ENCODE measurements at places on chromosomes 1 and 21.

- DNase-seq: no peak
These were observed 63.8 kb upstream of the RAVER2 start for GRCh38 chr1:64681043-64681442.

- DNase-seq: no peak
These were observed 146.8 kb downstream of the CASZ1 start for GRCh38 chr1:10649517-10650201.

DNA sequence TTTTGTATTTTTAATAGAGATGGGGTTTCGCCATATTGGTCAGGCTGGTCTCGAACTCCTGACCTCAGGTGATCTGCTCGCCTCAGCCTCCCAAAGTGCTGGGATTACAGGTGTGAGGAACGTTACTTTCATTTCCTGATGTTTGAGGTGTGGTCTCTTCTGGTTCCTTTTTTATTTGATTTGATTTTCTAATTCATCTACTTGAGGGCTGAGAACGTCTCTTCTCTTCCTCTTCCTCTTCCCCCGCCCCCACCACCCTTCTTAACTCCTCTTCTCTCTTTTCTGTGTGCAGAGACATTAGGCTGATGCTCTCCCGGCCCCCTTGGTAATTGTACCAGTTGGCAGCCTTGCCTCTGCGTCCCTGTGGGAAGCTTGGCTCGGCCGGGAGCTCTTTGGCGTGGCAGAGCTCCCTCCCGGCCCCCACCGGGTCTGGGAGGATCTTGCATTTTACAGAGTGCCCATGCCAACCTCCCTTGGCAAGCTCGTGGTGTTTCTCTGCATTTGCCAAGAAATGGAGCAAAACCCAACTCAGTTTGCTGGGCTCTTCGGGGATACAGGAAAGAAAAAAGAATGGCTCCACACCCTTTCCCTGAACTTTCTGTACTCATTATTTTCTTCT lies 19.9 kb downstream of the CRYAA start:
- DNase-seq: no peak

DNA sequence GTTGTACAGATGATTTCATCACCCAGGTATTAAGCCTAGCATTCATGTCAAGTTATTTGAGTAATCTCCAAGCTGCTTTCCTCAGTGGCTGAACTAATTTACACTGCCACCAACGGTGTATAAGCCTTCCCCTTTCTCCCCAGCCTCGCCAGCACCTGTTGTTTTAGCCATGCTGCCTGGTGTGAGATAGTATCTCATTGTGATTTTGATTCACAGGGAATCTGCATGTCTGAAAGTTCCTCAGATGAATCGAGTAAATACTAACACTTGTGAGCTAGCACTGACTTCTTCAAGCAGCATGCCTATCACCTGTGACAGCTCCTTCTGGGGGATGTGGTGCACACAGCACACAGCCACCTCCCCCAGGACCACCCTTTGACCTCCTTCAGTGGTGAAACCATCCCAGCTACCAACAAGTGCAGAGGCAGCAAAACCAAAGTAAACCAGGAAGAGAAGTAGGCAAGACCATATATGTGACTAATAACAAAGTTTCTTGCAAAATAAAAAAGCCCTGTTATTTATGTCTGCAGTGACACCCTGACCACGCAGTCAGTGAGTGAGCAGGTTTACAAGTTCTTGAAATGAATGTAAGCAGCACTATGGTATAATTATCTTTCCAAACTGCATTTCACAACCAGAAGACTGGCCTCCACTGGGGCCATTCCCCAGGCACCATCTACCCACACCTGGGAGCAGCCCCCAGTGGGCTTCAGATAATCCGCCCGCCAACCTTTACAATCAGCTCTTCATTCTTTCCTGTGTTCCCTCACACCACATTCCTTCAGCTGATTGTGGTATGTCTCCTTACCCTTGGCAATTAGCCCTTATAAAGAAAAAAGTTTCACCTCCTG lies 173.8 kb downstream of the ETS2 start:
- no peak for DNase-seq

GRCh38 chr1:168499688-168500049 lies 44.1 kb downstream of the XCL2 start:
- DNase-seq: no peak

DNA sequence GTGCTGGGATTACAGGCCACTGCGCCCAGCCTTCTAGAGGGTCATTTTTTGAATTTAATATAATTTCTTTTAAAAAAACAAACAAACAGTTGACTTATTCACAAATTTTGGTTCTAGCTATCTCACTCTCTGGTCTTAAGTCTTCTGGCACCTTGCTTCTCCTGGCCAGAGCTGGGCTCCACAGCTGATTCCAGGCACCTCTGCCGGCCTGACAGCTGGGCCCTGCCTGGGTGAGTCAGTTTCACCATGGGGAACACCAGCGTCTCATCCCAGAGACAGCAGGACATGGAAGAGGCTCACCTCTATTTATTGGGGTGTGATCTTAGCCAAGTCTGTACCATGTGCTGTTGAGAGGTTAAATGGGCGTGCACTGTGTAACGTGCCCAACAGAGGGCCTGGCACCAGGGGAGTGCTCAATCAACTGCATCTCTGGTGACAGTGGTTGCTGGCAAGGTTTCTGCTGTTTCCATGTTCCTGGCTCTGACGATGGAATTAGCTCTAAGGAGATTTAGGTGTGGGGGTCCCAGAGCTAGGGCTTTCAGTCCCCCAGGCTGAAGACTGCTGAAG lies 956 bp downstream of the CPLANE2 start:
- no peak for DNase-seq

GRCh38 chr1:52574594-52574993 lies 21.7 kb upstream of the TUT4 start:
- no peak for DNase-seq

DNA sequence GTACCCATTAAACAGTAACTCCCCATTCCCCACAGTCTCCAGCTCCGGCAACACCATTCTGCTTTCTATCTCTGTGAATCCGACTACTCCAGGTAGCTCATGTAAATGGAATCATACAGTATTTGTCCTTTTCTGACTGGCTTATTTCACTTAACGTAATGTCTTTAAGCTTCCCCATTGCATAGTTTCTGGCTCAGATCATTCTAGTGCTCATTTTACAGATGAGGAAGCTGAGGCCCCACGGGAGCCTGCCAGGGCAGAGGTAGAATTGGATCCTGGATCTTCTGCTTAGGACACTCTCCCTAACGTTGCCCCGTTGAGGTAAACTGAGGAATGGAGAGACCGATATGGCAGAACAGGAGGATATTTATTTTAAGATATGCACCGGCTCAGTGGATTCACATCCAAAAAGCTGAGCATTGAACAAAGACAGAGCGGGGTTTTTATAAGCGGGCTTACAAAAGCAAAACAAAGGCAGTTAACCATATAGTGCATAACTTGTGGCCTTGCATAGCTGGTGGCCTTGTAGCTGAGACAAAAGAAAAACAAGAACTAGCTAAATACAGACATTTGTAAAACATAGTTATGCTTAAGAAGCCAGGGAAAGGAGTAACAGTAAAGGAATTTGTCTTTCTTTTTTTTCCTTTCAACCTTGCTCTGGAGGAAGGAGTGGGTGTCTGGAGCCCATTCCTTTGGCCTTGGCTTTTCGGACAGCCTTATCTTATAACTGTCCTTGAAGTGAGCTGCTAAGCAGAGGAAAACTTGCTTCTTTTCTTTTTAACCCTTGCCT lies 15.3 kb upstream of the KLHDC8A start:
- no peak for DNase-seq

GRCh38 chr1:232968965-232969364 lies 18.6 kb downstream of the NTPCR start:
- DNase-seq: no peak

GRCh38 chr1:158334526-158335212 lies 3.3 kb upstream of the CD1B start:
- no peak for DNase-seq

GRCh38 chr21:16579538-16579937 lies 849.8 kb downstream of the USP25 start:
- DNase-seq: no peak

GRCh38 chr21:35995522-35996088 lies 64.7 kb downstream of the SETD4 start:
- DNase-seq: no peak

- no peak for DNase-seq
These were observed 42.6 kb downstream of the KIRREL1 start for GRCh38 chr1:158035976-158036583.

- no peak for DNase-seq
These were observed 1.3 kb upstream of the THAP3 start for GRCh38 chr1:6623269-6623965.

- DNase-seq: no peak
These were observed 41.5 kb downstream of the DTL start for GRCh38 chr1:212077028-212077427.

DNA sequence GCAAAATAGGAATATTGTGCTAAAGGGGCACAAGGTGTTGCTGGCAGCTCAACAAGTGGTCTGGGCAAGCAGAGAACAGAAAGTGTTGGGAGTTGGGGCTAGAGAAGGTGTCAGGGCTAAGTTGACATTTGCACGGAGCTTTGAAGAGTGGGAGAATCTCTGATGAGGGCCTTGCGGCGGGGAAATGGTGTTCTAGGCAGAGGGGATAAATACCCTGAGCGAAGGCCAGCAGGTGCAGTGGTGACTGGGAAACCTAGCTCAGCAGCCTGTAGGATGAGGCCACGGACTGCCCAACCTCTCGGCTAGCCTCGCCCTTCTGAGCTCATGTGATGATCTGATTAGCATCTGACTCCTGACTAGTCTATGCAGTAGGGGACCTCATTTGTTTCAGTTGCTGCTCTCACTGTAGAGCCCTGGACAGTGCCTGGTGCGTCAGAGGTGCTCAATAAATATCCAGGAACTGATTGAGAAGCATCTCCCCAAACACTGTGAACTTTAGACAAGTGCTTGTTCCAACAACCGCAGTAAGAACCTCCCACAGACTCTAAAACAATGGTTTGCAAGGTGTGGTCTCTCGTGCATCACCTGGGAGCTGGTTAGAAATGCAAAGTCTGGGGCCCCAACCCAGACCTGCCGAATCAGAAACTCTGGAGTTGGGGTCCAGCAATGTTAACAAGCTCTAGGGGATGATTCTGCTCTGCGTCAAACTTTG lies 1.0 kb upstream of the FOXO6 start:
- no peak for DNase-seq

DNA sequence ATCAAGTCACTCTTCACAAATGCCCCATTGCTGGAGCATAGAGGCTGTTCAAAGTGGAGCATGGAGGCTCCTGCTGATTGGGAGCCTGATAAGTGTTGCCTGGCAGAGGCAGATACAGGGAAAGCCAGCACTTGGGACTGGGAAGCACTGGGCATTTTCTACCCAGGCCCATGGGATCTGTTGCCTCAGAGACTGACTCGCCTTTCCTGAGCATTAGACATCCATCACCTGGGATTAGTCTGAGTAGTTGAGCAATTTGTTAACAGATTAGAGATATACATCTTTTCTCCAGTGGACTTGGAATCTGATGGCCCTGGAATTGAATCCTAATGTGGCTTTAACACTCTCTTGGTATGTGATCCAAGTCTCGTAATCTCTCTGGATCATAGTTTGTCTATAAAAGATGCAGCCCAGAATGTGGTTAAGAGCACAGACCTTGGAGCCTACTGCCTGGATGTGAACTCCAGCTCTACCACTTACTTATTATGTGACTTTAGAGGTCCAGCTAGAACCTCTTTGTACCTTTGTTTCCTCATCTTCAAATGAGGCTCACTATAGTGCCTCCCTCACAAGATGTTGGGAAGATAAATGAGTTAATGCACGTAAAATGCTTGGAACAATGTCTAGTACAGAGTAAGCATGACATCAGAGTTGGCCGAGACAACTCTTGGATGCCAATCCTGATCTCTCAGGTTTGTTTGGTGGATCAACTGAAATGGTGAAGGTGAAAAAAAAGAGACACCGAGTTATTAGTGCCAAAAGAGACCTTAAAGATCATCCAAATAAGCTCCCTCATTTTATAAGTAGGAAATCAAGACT lies 38.3 kb upstream of the NRDC start:
- DNase-seq: no peak

- DNase-seq: no peak
These were observed 26.9 kb upstream of the C1orf21 start for GRCh38 chr1:184359909-184360308.

- DNase-seq: no peak
These were observed 58.9 kb downstream of the POFUT2 start for GRCh38 chr21:45228656-45229240.

DNA sequence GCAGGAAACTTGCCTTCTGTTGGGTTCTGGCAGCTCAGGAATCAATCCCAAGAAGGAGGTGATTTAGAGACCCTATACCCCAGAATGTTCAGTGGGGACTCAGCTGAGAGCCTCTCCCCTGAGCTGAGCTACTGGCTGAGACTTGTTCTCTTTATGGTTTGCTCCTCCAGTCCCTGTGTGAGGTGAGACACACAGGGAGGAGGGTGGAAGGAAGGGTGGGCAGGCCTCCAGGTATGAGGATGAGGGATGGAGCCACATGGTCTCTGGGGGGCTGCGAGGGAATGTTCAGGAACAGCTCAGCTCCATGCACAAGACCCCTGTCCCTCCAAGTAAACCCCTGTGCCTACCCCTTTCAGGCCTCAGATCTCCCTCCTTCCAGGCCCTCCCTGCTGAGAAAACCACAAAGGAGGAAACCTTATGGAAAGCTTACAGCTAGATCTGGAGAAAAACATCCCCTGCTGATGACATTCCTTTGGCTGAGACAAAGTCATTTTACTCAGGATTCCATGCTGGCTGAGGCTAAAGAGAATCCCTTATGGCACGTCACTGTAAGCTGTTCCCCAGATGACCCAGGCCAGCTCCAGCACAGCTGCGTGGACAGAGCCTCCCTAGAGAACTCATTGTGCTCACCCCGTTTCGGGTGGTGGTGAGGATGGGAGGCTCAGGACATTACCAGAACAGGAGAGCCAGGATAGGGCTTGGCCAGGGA lies 91.5 kb upstream of the IPO9 start:
- DNase-seq: no peak

DNA sequence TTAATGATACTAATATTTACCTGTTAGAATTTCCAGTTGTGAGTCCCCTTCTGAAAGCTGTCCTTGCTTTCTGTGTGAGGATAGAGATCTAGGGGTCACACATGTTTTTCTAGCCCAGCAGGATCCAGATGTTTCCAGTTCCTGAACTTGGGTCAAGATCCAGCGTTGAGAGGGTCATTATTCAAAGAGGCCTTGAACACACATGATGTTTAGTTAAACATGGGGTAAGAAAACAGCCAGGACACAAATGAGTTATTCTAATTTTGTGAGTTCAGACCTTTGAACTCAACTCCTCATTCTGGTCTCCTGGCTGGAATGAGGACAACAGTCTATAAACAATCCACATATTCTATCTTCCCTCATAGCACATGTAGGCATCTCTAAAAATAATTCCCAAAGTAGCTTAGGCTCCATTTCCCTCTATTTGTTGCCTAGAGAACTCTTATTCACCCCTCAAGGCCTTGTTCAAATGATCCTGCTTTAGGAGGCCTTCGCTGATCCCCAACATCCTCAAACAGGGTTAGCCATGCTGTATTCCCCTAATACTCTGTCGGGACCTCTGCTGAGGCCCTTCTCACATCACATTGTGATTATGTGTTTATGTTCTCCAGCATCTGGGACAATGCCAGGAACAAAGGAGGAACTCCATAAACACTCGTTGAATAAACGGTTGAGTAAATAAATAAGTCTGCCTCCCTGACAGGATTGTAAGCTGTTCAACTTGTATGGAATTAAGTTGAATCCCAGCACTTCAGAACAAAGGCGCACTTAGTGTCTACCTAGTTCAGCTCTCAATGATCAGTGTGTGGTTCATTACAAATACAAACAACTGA lies 15.0 kb upstream of the KCNN3 start:
- no peak for DNase-seq

GRCh38 chr1:231953660-231954059 lies 327.1 kb downstream of the DISC1 start:
- DNase-seq: no peak
